Right atrium auricular region (tissue), 2 donors: ENCODE measurements at places on chromosomes 2 and 18. TPM values are rescaled to one million over a fixed set of nuclear protein-coding genes. Genes with fewer than 3 reads are reported as not detected.
A peak's percentile ranks its signal among the peaks of the same experiment; 100 is the strongest.

- DNase-seq: no peak
- H3K27me3 ChIP-seq: no peaks in the 10 kb centered on the region
- no peak overlapping the region for H3K4me3 ChIP-seq
- H3K36me3 ChIP-seq: no peaks in the 10 kb centered on the region
Measured at GRCh38 chr2:120772261-120772660, 36.6 kb downstream of the GLI2 start.

DNA sequence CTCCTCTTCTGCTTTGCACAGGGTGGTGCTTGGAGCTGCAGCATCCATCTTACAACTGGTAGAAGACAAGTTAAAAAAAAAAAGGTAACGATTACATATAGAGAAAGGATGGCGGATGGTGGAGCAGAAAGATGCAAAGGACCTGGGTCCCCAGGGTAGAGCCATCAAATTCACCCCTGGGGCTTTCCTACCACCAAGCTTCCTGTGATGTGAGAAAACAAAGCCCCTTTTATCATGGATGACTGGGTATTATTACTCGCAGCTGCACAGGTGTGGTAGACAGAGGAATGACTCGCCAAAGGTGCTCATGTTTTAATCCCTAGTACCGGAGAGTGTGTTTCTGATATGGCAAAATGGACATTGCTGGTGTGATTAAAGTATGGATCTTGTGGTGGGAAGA lies 1.3 kb upstream of the ACOXL start:
- no peaks in the 10 kb centered on the region for H3K36me3 ChIP-seq
- no peak for DNase-seq
- peaks cover 13% of the 10 kb centered on the region for H3K4me1 ChIP-seq
- no peak overlapping the region for H3K4me3 ChIP-seq
- H3K27me3 ChIP-seq: peaks cover 17% of the 10 kb centered on the region

TXNDC2 gene
- not detected for total RNA-seq

DNA sequence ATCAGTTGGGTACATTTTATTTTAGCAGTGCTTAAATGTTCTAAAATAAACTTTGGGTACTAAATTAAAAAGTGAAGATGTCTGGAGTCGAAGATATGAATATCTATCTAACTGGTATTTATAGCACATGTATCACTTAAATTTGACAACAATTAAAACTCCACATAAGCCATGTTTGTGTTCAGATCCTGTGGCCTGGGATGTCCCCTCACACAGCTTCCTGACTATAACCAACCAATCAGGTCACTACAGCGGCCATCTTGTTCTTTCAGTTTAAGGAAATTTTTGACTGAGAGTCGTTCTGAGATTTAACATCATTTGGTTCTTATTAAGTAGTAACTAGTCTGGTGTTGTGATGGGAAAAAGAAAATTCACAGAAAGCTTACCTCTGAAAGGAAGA lies 170.7 kb upstream of the NRP2 start:
- no peak overlapping the region for H3K4me3 ChIP-seq
- H3K36me3 ChIP-seq: no peaks in the 10 kb centered on the region
- H3K4me1 ChIP-seq: no peaks in the 10 kb centered on the region

DNA sequence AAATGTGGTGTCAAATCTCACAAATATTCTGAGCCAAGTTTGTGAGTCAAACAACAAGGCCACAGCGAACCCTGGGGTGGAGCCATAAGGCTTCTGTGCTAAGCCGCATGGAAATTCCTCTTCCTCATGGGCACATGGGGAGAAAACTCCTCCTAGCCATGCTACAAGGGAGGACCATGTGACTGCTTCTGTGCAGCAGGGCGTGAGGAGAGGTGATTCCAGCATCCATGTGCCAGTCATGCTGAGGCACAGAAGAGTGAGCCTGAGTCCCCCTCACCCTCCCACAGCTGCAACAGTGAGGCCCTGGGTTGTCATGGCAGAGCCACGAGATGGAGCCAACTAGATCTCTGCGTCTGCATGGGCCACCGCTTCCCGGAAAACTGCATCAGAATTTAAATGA lies 488.8 kb upstream of the RAB6C start:
- H3K4me3 ChIP-seq: no peak overlapping the region
- no peaks in the 10 kb centered on the region for H3K4me1 ChIP-seq
- no peak overlapping the region for H3K27ac ChIP-seq
- H3K36me3 ChIP-seq: no peaks in the 10 kb centered on the region

EVA1A gene
- 1.2 TPM for total RNA-seq

GRCh38 chr2:111642586-111643327 lies 241.2 kb downstream of the ANAPC1 start:
- no peaks in the 10 kb centered on the region for H3K27me3 ChIP-seq
- H3K36me3 ChIP-seq: no peaks in the 10 kb centered on the region
- no peak overlapping the region for H3K27ac ChIP-seq
- no peaks in the 10 kb centered on the region for H3K4me1 ChIP-seq

GRCh38 chr18:70420146-70420898 lies 131.5 kb downstream of the SOCS6 start:
- H3K36me3 ChIP-seq: no peaks in the 10 kb centered on the region
- no peak overlapping the region for H3K4me3 ChIP-seq
- no peaks in the 10 kb centered on the region for H3K27me3 ChIP-seq

- no peak overlapping the region for H3K4me3 ChIP-seq
- no peaks in the 10 kb centered on the region for H3K4me1 ChIP-seq
- H3K27me3 ChIP-seq: no peaks in the 10 kb centered on the region
- no peaks in the 10 kb centered on the region for H3K36me3 ChIP-seq
- no peak overlapping the region for H3K27ac ChIP-seq
Measured at GRCh38 chr18:36378205-36378604, 80.7 kb downstream of the FHOD3 start.

DNA sequence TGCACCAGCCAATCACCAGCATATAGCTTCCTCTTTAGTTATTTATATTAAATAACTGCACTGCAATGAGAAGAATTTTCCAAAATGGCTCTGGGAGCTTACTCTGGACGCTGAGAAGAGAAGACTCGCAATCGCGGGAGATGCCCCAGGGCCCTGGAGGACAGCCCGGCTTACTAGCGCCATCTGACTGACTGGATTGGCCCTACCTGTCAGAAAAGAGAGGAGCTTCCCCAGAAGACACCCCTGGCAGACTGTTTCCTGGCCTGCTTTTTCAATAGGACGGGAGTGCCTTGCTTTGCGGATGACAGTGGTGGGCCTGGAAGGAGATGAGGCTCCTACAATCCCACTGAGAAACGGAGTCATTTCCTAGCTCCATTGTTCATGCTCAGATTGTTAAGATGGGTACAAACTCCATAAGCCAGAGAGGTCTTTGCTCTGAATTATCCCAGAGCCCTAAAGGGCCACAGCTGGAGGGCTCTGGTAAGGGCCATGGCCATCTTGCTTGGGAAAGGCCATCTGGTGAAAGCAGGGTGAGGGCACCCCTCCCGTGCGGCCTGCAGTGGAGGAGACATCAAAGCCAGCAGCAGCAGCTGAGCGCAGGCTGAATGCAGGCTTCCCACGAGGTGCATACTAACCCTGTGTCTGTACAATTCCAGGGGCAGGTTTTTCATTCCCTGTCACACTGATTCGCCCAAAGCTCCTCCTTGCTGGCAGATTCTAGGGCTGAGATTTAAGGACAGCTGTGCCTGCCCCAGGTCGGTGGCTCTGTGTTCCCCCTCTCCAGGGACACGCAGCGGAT lies 92.1 kb downstream of the GALR1 start:
- DNase-seq: no peak
- no peaks in the 10 kb centered on the region for H3K27me3 ChIP-seq
- no peak overlapping the region for H3K4me3 ChIP-seq

DNA sequence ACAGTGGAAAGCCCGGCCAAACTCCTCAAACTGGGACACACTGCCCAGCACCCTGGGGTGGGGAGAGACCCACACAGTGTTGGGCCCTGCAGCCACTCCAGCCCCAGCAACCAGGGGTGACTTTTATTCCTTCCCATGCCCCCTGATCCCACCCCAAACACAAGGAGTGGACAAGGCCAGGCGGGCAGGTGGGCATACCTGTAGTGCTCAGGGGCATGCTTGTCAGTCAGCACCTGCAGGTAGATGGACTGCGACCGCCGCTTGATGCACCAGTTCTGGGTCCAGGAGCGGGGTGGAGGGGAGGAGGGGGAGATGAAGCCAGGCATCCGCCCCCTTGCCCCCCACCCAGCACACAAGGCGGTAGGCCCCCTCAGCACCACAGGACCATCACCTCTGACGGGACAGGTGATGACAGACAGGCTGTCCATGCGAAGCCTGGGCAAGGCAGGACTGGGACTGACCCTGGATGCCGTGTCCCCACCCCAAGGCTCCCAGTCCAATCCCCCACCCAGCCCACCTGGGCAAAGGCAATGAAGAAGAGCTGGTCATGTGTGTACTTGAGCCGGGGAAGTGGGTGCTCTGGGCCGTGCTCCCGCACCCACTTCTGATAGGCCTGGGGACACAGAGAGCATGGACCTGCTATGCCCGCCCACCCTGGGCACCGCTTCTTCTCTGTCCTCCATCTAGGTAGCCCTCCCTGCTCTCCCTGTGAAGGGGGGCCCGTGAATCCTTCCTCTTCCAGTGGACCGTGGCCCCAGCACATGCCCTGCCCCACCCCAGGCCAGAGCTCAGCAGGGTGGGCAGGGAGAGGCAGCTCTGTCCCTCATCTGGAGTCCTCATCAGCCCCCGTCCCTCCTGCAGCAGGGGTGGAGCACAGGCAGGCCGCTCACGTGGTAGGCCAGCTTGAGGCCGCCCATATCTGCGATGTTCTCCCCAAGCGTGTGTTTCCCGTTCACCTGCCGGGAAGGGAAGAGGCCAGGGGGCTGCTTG lies 7.1 kb downstream of the ECEL1 start:
- no peaks in the 10 kb centered on the region for H3K4me1 ChIP-seq
- H3K36me3 ChIP-seq: no peaks in the 10 kb centered on the region
- no peaks in the 10 kb centered on the region for H3K27me3 ChIP-seq
- no peak overlapping the region for H3K4me3 ChIP-seq
- DNase-seq: no peak
- H3K27ac ChIP-seq: no peak overlapping the region

LIPT1 gene
- 5.2 TPM for total RNA-seq

DNA sequence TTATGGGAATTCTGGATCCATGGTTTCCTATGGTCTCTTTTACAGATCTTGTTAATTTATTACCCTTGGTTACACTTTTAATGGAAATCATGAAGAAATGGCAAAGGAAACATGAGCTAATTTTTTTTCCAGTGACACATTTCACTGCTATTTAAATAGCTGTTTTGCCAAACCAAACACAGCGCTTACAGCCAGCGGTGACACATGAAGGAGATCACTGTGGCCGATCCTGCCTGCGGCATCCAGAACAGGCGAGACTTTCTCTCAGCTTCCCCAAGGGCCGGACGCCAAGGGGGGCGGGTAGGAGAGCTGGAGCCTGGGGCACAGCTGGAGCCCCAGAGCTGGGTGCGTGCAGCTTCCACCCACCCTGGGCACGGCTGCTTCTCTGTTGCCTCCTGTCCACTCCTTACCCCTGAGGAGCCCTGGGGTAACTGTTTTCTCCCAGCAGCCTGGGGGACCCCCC lies 81.4 kb upstream of the PKDCC start:
- peak; percentile 95 for DNase-seq
- H3K4me3 ChIP-seq: no peak overlapping the region
- H3K27me3 ChIP-seq: no peaks in the 10 kb centered on the region
- H3K36me3 ChIP-seq: no peaks in the 10 kb centered on the region
